Activated CD4-positive, alpha-beta T cell treated with anti-CD3 and anti-CD28 coated beads, Interleukin-2, Interleukin-6, amounts not matched to agents 100 ng/mL and 50 ng/mL, durations not matched to agents 16 hours and 8 hours (primary cell): ENCODE measurements at places on chromosomes 11 and 22.

GRCh38 chr11:8871962-8872361 is 39.0 kb upstream of the AKIP1 start:
- no peak for DNase-seq

DNA sequence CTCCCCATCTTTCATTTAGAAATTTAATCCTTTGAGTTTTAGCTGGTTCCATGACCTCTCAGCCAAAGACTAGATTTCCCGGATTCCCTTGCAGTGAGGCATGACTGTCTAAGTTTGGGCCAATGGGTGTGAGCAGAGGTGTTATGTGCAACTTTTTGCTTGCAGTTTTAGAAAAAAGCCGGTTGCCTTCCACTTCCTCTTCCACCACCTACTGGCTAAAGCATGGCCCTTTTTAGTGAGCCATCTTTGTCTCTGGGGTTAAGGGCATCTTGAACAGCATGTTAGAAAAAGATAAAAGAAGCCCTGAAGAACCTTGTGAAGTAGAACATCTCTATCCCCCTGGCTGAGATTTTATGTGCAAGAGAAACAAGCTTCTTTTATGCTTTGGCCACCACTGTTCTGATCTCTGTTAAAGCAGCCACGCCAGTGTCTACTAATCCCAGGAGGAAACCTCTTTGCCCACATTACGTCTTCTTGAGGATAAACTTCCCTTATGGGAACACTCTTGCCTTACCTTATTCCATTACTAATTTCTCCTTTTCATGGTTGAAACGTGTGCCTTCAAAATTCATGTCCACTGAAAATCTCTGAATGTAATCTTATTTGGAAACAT is 279.9 kb downstream of the TENM4 start:
- no peak for DNase-seq

GRCh38 chr11:31957674-31958073 is 133.2 kb upstream of the RCN1 start:
- no peak for DNase-seq

- DNase-seq = no peak
Observed at GRCh38 chr22:41621911-41622179, 750 bp downstream of the XRCC6 start.
